T-helper 1 cell (primary cell): ENCODE measurements at places on chromosomes 4 and X.
A peak's percentile ranks its signal among the peaks of the same experiment; 100 is the strongest.

GRCh38 chrX:115900425-115900824, 270.1 kb upstream of the AGTR2 start:
- DNase-seq = no peak

DNA sequence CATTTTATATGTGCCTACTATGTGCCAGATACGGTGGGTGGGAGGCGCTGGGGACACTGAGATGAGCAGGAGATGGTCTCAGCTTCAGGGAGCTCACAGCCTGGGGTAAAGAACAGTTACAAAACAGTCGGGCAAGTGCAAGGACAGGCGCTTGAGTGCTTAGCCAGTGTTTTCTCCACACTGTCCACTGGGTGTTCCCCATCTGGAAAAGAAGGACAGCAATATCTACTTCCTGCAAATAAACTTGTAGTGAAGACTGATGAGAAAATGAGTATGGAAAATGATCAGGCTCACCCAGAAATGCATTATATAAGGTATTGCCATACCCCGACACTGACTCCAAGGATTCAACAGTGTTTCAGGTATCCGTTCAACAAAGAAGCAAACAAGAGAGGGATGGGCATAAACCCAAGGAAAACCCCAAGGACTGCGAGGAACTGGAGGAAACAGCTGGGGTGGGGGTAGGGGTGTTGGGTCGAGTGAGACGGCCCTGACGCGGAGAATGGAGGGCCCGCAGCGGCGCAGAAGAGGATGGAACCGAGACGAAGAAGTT, 835 bp downstream of the TMEM185A start:
- DNase-seq = no peak

- DNase-seq = no peak
These were observed 27.8 kb upstream of the SORBS2 start for GRCh38 chr4:185839770-185840169.

- peak; percentile 70 for DNase-seq
These were observed at the start of gene DYNLT3 for GRCh38 chrX:37846934-37847732. Gene DYNLT3, minus strand, starts transcription at chrX:37847571. Its CDS starts 61 bp downstream, at chrX:37847510.

DNA sequence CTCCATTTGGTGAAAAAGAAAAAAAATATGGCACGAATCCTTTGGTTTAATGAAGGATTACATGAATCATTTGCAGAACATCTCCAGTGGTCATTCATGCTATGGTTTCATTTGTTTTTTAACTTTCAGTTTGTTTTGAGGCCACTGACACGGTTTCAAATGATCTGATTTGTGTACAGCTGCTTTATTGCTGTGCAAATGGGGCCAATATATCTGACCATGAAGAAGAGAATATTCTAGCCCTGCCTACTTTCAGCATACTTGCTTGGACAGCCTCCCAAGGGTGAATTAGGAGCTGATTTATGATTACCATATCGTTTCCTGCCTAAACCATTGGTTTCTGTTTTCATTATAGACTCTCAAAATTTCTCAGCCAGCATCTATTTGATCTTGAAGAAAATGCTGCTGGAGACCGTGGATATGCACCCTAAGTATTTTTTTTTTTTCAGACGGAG, 30.7 kb downstream of the SPARCL1 start:
- DNase-seq = no peak
